Urothelium cell line (cell line): ENCODE measurements at places on chromosomes 1 and 21.
A peak's percentile ranks its signal among the peaks of the same experiment; 100 is the strongest.

GRCh38 chr1:46379996-46380395 is 14.1 kb upstream of the FAAH start:
- no peak for DNase-seq

DNA sequence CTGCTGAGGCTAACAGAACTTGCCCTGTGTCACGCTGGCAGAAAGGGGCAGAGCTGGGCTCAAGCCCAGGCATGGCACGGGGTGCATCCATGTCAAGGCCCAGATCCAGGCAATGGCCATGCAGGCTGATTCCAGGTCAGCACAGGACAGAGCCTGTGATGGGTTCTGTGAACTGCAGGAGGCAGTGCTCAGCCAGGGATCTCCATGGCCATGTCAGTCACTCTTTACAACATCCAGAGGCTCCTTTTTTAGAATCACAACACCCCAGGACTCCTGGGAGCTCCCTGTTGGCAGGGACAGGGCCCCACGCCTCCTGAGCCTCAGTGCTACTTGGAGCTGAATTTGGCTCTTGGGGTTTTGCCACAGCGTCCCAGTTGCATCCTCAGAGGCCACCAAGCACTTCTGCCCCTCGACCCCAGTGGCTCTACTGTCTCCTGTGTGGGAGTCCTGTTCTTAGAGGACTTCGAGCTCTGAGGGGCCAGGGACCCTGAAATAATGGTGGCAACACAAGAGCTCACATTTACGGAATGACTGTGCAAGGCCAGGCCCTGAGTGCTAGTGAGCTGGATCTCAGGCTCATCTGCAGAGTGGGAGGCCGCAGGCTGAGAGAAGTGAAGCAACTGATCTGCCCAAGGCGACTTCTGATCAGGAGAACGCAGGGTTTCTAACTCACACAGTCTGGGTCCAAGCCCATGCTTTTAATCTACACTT is 211.5 kb downstream of the TRABD2B start:
- no peak for DNase-seq

GRCh38 chr1:203338335-203339036 is 12.4 kb downstream of the FMOD start:
- peak; percentile 62 for DNase-seq

GRCh38 chr1:240813720-240814119 is 201.8 kb upstream of the GREM2 start:
- DNase-seq = no peak

DNA sequence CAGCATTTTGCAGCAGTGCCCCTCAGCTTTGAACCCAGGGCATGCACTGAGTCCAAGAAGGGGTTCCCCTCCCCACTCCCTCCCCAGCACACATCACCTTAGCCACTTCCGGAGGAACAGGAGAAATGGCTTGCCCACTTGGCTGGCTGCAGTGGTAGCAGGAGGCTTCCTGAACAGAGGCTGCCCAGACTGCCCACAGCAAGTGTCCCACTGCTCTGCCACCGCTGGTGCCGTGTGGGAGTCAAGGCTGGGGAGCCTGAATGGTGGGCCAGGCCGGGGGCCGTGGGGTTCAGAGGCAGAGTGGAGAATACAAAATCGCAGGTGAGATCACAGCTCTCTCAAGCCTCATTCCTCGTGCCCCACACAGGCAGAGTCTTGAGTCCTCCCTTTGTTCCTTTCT is 34.5 kb downstream of the CD247 start:
- DNase-seq = no peak
